Activated CD4-positive, alpha-beta T cell treated with anti-CD3 and anti-CD28 coated beads, Interleukin-2, amount 10 ng/mL, durations not matched to agents 7 days and 5 days (primary cell): ENCODE measurements at places on chromosomes 5 and 9.

DNA sequence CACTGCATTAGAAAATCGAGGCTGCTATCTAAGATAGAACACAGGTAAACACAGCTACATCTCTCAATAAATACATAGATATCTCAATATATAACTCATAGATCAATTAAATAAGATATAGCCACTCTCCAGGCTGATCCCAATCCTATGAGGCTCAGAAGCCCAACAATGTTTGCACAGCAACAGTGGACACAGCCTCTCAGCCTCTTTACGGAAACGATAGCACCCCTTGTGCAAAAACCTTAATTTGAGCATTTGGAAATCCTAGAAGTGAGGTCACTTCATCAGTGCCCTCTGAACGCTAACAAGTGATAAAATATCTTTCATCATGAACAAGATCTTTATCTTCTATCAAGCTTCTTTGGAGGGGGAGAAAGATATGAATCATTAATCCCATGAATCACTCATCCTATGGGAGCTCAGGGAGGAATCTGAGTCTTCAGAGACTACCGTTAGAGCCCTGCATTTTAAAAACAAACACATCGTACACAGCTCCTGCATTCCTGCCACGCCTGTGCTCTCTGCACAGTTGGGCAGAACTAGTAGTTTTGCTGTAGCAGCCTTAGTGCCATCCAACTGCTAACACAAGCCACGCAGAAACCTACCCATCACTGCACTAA is 71.4 kb downstream of the MED27 start:
- no peak for DNase-seq

GRCh38 chr5:173268750-173269432 is 33.9 kb upstream of the NKX2-5 start:
- DNase-seq = no peak

- no peak for DNase-seq
These were observed 100.2 kb upstream of the TBCA start for GRCh38 chr5:77876316-77876715.

DNA sequence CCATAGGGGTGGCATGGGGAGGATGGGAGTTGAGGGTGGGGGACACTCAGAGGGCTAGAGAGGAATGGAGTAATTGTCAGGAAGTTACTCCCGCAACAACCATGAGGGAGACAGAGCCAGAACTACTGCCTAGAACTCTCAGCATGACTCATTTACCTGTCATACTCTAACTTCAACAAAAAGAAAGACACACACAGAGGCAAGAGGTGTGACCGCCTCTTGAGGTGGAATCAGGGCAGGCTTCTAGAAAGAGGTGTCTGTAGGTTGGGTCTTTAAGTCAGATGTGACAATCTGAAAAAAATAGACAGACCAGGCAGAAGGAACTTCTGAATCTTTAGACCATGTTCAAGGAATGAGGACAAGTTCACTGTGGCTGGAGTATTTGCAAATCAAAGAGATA is 73.4 kb downstream of the GABBR2 start:
- no peak for DNase-seq

GRCh38 chr9:98552331-98552730 is 156.4 kb downstream of the GABBR2 start:
- no peak for DNase-seq

DNA sequence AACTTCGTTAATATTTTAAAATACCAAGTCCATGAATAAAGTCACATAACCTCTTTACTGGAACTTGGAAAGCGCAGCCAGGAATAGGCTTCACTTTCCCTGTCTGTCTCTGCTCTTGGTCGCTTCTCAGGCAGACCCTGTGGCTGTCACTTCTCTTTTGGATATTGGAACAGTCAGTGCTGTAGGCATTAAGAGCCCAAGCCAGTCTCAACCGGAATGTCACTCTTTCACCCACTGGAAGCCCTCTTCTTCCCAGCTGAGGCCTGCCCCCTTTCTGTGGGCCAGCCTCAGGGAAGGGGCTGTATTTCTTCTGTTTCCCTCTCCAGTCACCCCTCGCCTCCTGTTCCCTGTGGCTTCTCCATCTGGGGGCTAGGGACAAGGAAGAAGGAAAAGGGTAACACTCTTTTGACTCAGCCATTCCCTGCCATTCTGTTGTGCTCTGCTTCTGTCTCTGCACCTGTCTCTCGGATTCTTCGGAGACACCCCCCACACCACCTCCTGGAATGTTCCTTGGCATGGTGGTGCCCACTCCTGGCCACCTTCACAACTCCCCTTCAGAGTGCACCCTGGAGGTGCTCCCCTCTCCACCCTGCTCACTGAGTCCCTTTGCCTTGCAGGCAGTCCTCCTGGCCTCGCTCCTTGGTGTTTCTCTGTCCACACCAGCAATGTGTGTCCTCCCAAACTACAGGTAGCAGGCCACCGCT is 103.4 kb downstream of the TRIO start:
- no peak for DNase-seq

DNA sequence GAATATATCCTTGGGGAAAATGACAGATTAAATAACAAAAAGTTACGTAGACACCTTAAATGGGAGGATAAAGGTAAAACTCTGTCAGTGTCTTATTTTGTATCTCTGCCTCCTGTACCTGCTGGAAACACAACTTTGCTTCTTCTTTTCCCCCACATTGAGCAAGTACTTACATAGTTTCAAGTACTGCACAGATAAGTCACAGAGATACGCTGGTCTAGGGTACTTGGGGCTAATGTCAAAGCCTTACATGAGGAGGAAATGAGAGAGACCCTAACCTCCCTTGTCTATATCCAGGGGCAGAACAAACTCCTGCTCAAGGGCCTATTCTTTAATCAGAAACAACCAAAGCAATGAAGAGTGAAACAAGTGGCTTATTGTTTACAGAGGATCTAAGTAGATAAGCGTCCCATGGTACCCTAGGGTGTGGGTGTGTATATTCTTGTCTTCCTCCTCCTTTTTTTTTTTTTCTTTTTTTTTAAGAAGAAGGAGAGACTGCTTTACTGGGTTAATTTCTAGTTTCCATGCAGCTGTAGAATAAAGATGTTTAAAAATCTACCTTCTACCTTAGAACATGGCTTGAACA is 43.1 kb downstream of the ELL2 start:
- no peak for DNase-seq

DNA sequence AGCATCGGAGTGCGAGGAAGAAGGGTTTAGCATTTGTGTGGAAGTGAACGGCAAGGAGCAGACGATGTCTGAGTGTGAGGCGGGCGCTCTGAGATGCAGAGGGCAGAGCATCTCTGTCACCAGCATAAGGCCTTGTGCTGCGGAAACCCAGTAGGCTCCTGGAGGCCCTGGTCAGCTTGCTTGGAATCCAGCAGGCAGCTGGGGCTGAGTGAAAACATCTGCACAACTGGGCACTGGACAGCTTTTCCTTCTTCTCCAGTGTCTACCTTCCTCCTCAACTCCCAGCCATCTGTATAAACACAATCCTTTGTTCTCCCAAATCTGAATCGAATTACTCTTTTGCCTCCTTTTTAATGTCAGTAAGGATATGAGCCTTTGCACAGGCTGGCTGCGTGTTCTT is 72.1 kb downstream of the C7 start:
- no peak for DNase-seq

- no peak for DNase-seq
These were observed 89.5 kb upstream of the LHFPL2 start for GRCh38 chr5:78738104-78738503.

DNA sequence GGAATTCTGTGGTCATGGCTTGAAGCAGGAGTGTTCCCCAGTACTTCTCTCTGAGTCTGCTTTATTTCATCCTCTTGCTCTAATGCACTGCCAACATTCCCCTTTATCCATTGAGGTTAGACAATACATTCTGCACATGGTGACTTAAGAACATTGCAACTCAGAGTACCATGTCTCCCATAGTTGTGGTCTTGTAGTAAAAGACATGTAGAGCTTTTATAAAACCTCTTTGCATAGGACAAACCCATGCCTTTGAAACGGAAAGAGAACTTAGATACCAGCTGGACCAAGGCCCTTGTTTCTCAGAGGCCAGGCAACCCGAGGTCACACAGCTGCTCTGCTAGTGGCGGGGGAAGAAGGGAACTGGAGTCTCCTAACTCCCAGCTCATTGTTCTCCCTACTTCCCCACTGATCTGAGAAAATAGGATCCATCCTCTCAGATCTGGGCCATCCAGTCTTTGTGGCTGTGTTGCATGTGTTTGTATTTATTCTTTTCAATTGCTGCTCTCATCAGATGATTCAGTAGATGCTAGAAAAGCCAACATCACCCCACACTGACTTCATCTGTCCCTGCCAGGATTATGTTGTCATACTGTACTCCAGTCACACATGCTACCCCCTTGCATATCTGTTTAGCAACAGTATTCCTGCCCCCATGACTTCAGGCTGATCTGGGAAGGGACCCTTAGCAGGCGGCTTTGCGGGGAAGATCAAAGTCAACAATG is 236.9 kb downstream of the SAXO1 start:
- no peak for DNase-seq

DNA sequence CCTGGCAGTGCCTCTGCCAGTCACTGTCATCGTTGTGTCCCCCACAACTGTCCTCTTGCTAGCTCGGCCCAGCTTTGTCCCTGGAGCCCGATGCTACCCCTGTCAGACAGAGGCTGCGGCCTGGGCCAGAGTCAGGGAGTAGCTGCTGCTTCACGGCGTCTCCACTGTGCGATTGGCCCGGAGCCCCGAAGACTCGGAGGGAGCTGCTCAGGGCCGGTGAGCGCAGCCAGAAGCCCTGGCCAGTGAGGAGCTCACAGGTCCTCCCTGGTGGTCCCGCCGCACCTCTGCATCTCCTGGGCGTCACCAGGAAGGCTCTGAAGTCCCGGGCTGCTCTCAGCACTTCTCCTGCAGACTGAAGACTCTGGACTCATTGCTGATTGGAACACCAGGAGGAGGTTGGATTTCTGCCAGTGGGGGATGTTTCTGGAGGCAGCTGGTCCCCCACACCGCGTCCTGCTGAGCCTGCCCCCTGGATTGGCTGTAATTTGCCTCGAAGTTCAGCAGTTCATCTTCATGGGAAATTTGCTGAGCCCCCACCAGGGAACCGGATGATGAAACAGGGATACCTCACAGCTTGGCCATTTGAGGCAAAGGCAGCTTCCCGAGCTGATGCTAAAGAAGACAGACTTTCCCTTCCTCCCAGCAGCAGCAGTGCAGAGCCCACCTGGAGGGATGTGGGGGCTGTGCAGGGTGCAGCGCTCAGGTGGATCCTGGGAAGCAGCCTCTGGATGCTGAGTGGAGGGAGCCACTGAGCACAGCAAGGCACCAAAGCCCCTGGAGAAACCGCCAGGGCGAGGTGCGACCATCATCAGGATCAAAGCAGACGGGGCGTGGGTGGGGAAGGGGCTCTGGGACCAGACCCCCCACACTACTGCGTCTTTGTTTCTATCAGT is 45.6 kb downstream of the USP20 start:
- no peak for DNase-seq

- no peak for DNase-seq
These were observed at the start of gene MEF2C for GRCh38 chr5:88883059-88883835. MEF2C (minus strand) TSS chr5:88883184; CDS start chr5:88823788, 59,396 bp downstream.

GRCh38 chr9:8011974-8012373 is 212.4 kb upstream of the DMAC1 start:
- DNase-seq = no peak

GRCh38 chr9:5846096-5846495 is 13.2 kb upstream of the ERMP1 start:
- no peak for DNase-seq

DNA sequence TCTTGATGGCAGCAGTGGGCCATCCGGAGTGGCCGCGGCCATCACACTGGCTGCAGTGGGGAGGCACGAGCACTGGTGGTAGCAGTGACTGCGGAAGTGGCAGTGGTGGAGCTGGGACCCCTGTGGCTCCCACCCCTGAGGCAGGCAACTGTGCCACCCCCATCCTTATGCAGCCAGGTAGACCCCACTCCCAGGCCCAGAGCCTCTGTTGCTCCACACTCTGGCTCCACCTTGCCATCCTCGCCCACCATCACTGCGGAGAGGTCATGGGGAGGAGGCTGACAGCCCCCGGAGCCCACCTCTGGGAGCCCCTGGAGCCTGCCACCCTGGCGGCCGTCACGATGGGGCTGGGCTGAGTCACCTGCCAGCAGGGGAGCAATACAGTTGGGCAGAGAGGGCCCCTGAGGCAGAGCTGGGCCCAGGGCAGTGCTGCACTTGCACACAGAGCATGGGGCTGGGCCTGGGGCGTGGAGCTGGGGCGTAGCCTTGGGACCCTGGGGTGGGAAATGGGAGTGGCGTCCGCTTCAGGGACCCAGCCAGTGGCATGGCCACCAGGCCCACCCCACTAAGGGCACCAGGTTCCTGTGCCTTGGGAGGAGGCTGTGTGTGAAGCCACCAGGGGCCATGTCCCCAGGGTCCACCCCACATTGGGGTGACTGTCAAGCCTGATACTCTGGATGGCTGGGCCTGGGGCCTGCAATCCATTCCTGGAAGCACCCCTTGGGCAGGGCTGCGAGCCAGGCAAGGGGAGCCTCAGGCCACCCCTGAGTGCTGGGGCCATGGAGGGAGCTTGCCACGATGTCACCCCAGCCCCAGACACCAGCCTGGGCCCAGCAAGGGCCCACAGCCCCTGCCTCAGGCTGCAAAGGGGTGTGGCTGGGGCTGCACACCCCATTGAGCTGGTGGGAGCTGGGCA is 7.7 kb downstream of the AMBP start:
- DNase-seq = no peak

- no peak for DNase-seq
These were observed 41.4 kb downstream of the TLE4 start for GRCh38 chr9:79613145-79613544.
